ENCODE measurements at places on chromosomes 12 and 14.
A peak's percentile ranks its signal among the peaks of the same experiment; 100 is the strongest.

DNA sequence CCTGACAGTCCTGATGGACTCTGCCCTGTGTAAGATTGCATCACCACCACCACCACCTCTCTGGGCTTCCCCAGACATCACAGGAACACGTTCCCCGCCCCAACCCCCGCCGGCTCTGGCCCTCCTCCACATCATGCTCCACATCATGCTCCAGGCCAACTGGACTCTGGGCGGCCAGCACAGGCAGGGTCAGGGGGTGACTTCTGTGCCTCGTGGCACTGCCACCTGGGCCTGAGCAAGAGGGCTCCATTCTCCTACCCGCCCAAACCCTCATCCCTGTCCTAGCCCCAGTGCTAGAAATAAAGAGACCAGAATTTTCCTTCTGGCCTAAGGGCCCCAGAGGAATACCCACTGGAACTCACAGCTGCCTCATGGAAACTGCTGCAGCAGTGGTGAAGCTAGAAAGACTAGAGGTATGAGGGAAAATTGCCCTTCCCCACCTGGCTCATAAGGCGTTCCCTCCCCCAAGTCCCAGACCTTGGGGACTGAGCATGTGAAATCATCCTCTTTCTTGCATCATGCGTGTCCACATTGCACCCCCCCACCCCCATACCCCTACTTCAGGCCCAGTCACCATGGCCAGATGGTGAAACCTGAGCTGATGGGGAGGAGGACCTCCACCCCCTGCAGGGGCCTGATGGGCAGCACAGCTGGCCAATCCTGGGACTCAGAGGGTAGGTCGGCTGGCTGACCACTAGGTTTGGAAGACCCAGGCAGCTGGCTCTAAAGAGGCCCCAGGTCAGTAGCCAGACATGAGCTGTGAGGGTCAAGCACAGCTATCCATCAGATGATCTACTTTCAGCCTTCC, at the start of gene INHBE:
TSS of gene INHBE (plus strand) at position 742 of the 808 bp plus-strand sequence. CDS start 230 bp downstream, outside the sequence.
- DNase-seq: no peak

- no peak for DNase-seq
Measured at GRCh38 chr12:3129301-3130056, 52.3 kb downstream of the TSPAN9 start.

- no peak for DNase-seq
Measured at GRCh38 chr12:49026101-49026500, 7.5 kb upstream of the PRKAG1 start.

GRCh38 chr14:70192915-70193314, 4.2 kb upstream of the SLC8A3 start:
- no peak for DNase-seq

DNA sequence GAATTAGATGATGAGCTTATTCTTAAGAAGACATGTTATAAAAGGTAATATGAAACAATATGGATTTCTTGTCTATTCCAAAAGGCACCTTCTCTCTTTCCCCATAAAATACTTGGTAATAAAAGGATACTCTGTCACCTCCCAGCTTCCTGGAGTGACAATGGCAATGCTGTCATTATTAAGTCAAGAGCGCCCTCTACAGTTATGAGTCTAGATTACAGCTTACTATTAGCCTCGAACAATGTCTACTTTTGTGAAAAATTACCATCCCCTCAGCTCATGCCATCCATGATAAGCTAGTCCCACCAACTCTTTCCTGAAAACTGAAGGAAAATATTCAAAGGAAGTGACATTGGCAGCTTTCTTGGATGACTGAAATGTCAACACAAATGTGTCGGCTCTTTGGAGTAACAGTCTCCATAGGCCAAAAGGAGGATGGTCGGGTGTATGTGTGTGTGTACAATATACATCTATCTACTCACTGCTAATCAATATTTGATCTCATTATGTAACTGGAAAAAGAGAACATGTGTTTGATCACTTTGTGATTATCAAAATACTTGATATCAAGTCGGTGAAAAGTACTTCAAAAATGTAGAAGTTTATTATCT, 48.7 kb upstream of the CDKN3 start:
- DNase-seq: peak; percentile 55

DNA sequence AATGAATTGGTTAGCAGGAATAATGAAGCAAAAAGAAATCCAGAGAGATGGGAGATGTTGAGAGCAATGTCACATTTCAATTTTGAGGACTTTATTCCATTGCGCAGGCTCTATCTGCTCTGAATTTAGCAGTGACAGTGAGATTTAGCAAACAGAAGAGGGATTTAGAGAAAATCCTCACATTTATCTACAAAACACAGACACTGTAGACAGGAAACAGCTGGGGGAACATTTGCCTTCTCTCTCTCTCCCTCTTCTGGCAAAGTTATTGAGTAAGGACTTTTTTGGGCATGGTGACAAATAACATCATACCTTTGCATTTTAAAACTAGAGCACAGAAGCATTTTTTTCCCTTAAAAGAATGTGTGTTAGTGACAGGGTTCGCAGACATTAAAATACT, at the start of gene IGF1:
TSS of gene IGF1 (minus strand) at position 158 of the 400 bp plus-strand sequence. CDS start 182 bp downstream, outside the sequence.
- DNase-seq: no peak

All from putamen (tissue), 1 donor.